Chondrocyte (in vitro differentiated cells): ENCODE measurements at places on chromosomes 11 and 22.

DNA sequence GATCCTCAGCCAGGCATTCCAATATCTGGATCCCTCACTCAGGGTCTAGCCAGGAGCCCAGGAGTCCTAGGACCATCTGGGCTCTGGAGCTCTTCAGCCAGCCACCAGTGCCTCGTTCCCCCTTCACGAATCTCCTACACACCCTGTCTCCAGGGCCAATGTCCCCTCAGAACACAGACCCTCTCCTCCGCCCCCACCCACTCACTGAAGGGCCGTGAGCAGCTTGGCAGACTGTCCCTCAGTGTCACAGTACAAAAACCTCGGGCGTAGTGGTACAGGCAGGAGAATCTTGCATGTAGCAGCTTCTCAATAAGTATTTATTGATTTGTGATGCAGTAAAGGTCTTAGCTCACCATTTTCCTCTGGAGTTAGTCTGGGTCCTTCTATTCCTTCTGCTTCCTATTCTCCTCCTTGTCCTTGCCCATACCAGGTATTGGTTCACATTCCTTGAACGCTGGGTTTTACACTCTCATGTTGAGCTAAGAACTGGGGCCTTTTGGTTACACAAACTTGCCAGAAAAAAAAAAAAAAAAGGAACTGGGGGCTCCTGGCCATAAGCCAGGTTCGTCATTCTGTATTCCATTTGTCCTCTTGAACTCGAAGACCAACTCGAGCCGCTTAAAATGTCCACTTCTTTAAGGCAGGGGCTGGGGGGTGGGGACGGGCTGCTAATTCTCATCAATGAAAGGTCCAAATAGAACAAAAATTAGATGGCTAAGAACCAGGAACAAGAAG is 2.3 kb downstream of the CXCR5 start:
- peaks cover 89% of the 10 kb centered on the region for H3K4me1 ChIP-seq
- no peaks in the 10 kb centered on the region for H3K36me3 ChIP-seq
- no peak for DNase-seq
- H3K27me3 ChIP-seq = no peaks in the 10 kb centered on the region
- H3K4me3 ChIP-seq = no peak overlapping the region
- H3K27ac ChIP-seq = peak overlapping the region; percentile 30

DNA sequence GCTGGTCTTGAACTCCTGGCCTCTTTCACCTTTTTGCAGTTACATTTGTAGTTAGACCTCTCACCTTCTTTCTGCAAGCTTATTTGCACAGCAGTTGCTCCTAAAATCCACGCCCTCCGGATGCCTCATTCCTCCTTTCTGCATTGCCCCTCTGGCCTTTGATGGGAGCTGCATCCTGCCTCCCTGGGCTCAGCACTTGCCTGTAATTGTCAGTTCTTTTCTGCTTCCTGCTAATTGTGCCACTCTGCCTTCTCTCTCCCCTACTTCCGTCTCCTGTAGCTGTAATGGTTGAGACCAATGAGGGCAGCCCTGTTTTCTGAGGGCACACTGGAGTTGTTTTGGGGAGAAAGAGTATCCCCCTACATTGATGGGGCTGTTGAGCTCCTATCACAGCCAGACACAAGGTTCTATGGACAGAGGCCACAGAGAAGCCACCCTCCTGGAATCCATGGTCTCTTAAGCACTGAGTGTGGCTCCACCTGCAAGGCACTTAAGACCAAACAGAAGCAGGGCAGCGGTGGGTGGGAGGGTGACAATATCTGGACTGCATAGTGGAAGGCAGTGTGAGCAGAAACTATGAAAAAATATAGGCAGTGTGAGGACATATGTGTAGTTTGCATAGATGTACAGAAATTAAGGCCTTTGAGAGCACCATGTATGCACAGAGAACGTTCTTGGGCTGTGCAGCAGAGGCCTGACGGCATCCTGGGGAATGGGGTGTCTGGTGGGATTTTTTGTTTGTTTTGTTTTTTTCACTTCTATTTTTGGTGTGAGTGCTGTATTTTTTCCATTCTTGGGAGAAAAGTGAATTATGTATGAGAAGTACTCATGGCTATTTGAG is 30.5 kb downstream of the YDJC start:
- H3K36me3 ChIP-seq = peaks cover 14% of the 10 kb centered on the region
- H3K4me3 ChIP-seq = no peak overlapping the region
- H3K4me1 ChIP-seq = peaks cover 19% of the 10 kb centered on the region
- peak overlapping the region; percentile 67 for H3K27ac ChIP-seq

DNA sequence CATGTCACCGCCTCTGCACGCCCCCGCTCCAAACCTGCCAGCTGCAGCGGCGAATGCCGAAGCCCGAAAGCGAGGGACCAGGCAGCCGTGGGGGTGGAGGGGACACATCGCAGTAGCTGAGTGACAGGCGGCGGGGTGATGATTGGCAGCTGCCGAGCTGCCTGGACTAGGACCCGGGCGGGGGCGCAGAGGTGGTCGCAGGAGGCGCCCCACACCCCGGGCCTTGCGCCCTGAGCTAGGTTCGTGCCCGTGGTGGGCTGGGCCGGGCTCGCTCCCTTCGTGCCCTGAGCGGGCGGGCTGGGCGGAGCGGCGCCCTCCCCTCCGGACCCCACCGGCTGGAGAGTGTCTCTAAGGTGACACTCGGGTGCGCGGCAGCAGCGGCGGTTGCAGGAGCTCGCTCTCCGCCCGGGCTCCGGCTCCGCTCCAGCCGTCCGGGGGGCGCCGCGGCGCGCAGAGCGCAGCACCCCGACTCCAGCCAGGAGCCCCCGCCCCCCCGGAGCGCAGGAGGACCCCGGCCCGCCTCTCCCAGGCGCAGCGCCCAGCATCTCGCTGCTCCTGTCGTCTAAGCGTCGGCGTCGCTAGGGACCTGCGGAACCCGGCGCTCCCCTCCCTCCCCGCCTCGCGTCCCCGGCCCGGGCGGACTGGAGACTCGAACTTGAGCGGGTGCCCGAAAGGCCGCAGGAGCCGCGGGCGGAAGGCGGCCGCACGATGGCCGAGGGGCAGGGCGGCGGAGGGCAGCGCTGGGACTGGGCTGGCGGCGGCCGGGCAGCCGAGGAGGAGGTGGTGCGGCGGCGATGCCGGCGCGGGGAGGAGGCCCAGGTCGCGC is 14.5 kb upstream of the DGKZ start:
- no peak overlapping the region for H3K27ac ChIP-seq
- H3K4me1 ChIP-seq = peaks cover 30% of the 10 kb centered on the region
- H3K4me3 ChIP-seq = peak overlapping the region; percentile 43
- peaks cover 11% of the 10 kb centered on the region for H3K27me3 ChIP-seq
- H3K36me3 ChIP-seq = no peaks in the 10 kb centered on the region

GRCh38 chr22:29336751-29337490 is 21.4 kb upstream of the RASL10A start:
- H3K4me3 ChIP-seq = no peak overlapping the region
- no peak for DNase-seq
- H3K27ac ChIP-seq = no peak overlapping the region
- peaks cover 12% of the 10 kb centered on the region for H3K4me1 ChIP-seq
- peaks cover 44% of the 10 kb centered on the region for H3K36me3 ChIP-seq

- no peak overlapping the region for H3K27ac ChIP-seq
- no peak overlapping the region for H3K4me3 ChIP-seq
- no peaks in the 10 kb centered on the region for H3K36me3 ChIP-seq
- peaks cover 27% of the 10 kb centered on the region for H3K27me3 ChIP-seq
Observed at GRCh38 chr11:36724742-36725385, 126.8 kb upstream of the RAG2 start.

- H3K27me3 ChIP-seq = no peaks in the 10 kb centered on the region
- no peak for DNase-seq
Observed at GRCh38 chr22:36081023-36081431, 52.4 kb upstream of the RBFOX2 start.

- H3K27ac ChIP-seq = peak overlapping the region; percentile 98
- peaks cover 97% of the 10 kb centered on the region for H3K4me1 ChIP-seq
- peaks cover 5% of the 10 kb centered on the region for H3K36me3 ChIP-seq
- H3K27me3 ChIP-seq = no peaks in the 10 kb centered on the region
Observed at GRCh38 chr11:128506999-128507611, 80.3 kb downstream of the ETS1 start.

GRCh38 chr11:88384004-88384668 is 46.6 kb upstream of the CTSC start:
- H3K27ac ChIP-seq = peak overlapping the region; percentile 41
- peaks cover 18% of the 10 kb centered on the region for H3K27me3 ChIP-seq
- H3K36me3 ChIP-seq = peaks cover 1% of the 10 kb centered on the region
- H3K4me3 ChIP-seq = no peak overlapping the region
- peaks cover 12% of the 10 kb centered on the region for H3K4me1 ChIP-seq

GRCh38 chr11:118521892-118522311 is 5.4 kb upstream of the TTC36 start:
- no peak overlapping the region for H3K4me3 ChIP-seq
- peaks cover 34% of the 10 kb centered on the region for H3K36me3 ChIP-seq

GRCh38 chr11:129911298-129911697 is 15.9 kb upstream of the NFRKB start:
- H3K4me1 ChIP-seq = peaks cover 6% of the 10 kb centered on the region
- peak overlapping the region; percentile 14 for H3K27ac ChIP-seq
- no peaks in the 10 kb centered on the region for H3K27me3 ChIP-seq
- DNase-seq = no peak

- DNase-seq = no peak
- no peak overlapping the region for H3K27ac ChIP-seq
- H3K36me3 ChIP-seq = peaks cover 8% of the 10 kb centered on the region
- H3K27me3 ChIP-seq = no peaks in the 10 kb centered on the region
- no peak overlapping the region for H3K4me3 ChIP-seq
Observed at GRCh38 chr22:20004464-20004863, 12.2 kb downstream of the ARVCF start.

GRCh38 chr22:43365715-43366440 is 22.7 kb upstream of the SCUBE1 start:
- no peak for DNase-seq
- H3K4me1 ChIP-seq = peaks cover 22% of the 10 kb centered on the region
- H3K4me3 ChIP-seq = no peak overlapping the region

DNA sequence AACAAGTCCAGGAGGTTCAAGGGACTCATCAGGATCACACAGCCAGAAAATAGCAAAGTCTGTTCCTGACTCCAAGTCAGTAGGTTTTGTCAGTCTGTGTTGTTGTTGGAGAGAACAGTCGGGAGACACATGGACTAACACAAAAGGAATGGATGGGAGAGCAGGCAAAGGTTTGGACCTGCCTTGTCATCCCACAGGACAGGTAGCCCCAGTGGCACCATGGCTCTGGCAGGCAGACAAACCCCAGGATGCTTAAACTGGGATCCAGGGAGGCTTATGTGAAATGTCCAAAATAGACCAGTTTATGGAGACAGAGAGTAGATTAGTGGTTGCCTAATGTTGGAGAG is 201.6 kb upstream of the NAV2 start:
- H3K27ac ChIP-seq = no peak overlapping the region
- DNase-seq = no peak
- no peak overlapping the region for H3K4me3 ChIP-seq
- H3K36me3 ChIP-seq = no peaks in the 10 kb centered on the region
- H3K4me1 ChIP-seq = peaks cover 16% of the 10 kb centered on the region

- peak; percentile 83 for DNase-seq
- no peaks in the 10 kb centered on the region for H3K27me3 ChIP-seq
- no peak overlapping the region for H3K27ac ChIP-seq
- H3K36me3 ChIP-seq = no peaks in the 10 kb centered on the region
- H3K4me1 ChIP-seq = peaks cover 5% of the 10 kb centered on the region
Observed at GRCh38 chr11:67631411-67631810, 1.7 kb upstream of the NUDT8 start.

GRCh38 chr11:128741511-128741910 is 47.6 kb downstream of the FLI1 start:
- no peaks in the 10 kb centered on the region for H3K27me3 ChIP-seq
- DNase-seq = no peak
- H3K4me1 ChIP-seq = peaks cover 4% of the 10 kb centered on the region
- H3K4me3 ChIP-seq = no peak overlapping the region
- peaks cover 2% of the 10 kb centered on the region for H3K36me3 ChIP-seq

DNA sequence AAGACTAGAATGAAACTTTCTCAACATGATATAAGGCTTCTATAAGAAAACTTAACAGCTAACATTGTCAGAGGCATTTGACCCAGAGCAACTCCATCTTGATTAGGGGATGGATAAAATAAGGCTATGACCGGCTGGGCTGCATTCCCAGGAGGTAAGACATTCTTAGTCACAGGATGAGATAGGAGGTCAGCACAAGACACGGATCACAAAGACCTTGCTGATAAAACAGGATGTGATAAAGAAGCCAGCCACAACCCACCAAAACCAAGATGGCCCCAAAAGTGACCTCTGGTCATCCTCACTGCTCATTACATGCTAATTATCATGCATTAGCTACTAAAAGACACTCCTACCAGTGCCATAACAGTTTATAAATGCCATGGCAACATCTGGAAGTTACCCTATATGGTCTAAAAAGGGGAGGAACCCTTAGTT is 135.2 kb downstream of the TTC28 start:
- no peaks in the 10 kb centered on the region for H3K27me3 ChIP-seq
- peaks cover 25% of the 10 kb centered on the region for H3K4me1 ChIP-seq
- no peak overlapping the region for H3K27ac ChIP-seq
- H3K36me3 ChIP-seq = peaks cover 4% of the 10 kb centered on the region

DNA sequence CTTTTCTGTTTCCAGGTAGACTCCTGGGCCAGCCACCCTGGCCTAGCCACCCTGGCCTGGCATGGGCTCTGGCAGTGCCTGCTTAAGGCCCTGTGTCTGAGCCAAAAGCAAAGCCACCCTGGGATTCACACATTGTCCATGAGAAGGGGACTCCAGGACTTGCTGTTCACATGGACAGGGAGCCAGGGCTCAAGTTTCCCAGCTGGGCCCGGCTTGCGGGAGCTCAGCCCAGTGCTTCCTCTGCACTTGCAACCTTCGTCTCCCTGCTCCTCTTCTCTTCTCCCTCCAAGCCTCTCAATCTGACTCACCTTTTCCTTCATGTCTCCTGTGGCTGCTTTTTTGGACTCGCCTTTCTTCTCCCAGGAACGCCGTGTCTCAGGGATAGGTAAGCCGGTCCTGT is 130.3 kb downstream of the MICAL2 start:
- H3K36me3 ChIP-seq = peaks cover 56% of the 10 kb centered on the region
- no peak overlapping the region for H3K4me3 ChIP-seq

DNA sequence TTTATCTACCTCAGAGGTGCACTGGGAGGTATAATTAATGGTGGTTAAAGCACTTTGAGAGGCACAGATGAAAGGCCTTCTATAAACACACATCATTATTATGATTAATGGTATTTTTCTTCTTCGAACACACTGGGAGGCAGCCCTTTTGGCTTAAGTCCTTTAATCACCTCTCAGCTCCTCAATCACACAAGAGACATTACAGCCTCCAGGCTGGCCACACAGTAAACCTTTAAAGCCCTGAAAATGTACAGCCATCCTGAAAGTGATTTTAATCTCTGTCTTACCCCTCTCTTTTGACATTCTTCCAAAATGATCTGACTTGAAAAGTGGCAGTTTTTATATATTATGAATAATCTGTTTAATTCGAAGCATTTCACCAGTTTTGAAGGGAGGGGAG is 54.3 kb upstream of the VSTM5 start:
- peaks cover 1% of the 10 kb centered on the region for H3K36me3 ChIP-seq
- no peaks in the 10 kb centered on the region for H3K27me3 ChIP-seq
- no peak overlapping the region for H3K4me3 ChIP-seq
- peaks cover 44% of the 10 kb centered on the region for H3K4me1 ChIP-seq
- no peak overlapping the region for H3K27ac ChIP-seq
- DNase-seq = no peak

DNA sequence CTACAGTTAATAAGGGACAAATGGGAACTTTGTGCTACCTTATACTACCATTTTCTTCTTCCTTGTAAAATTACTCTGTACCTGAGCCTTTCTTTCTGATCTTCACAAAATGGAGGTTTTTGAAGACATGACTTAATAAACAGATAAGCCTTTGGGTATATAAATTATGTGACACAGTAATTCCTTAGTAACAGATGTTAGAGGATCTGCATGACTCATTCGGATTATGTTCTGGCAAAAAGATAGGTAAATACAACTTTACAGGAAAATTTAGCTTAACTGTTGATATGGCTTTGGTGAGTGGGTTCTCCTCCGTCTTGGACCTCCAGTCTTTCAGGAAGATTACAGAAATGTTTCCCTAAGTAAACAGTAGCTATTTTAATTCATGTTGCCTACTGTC is 61.8 kb downstream of the BID start:
- no peaks in the 10 kb centered on the region for H3K27me3 ChIP-seq
- H3K36me3 ChIP-seq = peaks cover 5% of the 10 kb centered on the region
- peaks cover 52% of the 10 kb centered on the region for H3K4me1 ChIP-seq
